Stimulated activated CD8-positive, alpha-beta memory T cell treated with anti-CD3 and anti-CD28 coated beads, Interleukin-4, amount 100 ng/mL, for 1 hour (primary cell): ENCODE measurements at places on chromosomes 4 and X.

- no peak for DNase-seq
Observed at GRCh38 chr4:125594056-125594602, 279.4 kb downstream of the FAT4 start.

DNA sequence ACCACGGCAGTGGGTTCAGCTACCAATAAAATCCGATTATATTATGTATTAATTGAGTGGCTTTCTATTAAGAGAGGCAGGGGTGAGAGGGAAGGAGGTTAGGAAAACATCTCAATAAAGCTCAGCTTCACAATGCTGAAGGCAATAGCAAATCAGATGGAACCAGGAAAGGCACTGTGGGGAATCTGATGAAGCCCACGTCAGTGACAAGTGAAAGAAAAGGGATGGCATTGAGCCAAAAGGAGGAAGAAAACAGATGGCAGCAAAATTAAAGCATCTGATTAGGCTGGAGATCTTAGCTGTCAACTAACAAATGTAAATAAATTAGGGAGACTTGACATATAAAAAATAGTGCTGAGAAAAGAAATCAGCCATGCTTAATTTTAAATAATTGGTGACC is 180.9 kb downstream of the RASL11B start:
- DNase-seq = no peak

DNA sequence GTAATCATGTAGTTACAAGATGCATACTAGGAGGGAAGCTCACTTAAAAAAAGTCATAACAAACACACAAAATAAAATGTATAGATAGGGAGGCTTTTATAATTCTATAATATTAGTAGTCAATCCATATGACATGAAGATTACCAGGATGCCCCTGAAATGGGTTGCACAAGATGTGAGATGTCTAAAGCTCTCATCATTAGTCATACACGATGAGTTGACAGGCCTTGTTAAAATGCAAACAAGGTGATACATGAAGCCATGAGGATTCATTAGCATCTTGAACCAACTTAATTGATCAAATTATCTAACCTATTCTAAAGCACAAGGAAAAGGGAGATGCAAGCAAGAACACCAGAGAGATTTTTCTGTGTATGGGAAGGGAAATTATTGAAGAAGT is 470.2 kb downstream of the IQCM start:
- DNase-seq = no peak

GRCh38 chrX:130705591-130705990 is 197.4 kb downstream of the ENOX2 start:
- DNase-seq = no peak

DNA sequence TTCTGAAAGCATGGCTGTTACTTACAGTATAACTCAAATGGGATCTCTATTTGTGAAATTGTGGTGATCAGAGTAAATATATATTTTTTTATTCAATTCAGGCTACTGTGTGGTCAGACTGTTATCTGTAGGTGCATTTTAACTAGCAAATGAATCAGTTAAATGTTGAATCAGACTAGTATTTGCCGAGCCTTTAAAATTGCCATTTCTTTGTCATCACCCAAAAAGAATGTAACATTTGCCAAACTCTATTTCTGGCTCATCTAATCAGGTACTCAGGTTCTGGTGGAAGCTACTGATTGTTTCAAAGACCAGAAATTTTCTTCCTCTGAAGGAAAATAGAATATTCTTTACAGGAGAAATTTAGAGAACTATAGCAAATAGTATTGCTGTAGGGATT is 1.8 kb upstream of the NAA15 start:
- DNase-seq = no peak

GRCh38 chrX:85611926-85612325 is 232.5 kb upstream of the POF1B start:
- no peak for DNase-seq

DNA sequence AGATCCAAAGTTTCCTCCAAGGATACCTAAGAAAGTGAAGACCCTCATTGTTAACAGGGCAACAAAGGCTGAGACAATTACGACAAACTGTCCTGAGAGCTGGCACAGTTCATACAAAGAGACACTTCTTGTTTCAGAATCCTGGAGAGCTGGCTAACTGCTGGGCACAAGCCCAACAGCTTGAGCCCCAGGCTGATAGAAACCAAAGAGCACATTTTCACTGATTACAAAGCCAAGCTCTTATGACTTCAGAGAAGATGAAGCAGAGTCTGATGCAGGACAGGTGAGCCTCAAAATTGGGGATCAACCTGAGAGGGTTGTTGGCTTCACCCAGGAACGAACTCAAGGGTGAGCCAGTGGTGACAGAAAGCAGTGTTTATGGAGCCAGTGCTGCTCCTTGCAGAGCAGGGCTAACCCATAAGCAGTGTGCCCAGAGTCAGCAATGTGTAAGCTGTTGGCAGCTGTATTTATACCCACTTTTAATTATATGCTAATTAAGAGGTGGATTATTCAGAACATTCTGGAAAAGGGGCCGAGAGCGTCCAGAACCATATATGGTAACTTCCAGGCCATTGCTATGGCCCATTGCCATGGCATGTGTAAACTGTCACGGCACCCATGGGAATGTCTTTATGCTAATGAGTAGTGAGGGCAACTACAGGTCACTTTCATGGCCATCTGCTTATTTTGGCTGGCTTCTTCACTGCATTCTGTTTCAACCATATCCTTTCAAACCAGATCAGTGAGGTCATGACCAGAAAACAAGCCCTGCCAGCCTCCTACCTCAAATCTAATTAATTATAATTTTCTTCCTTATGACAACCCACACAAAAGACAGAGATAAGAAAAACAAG is 183.7 kb downstream of the EVC2 start:
- no peak for DNase-seq
